ENCODE measurements at places on chromosomes 6 and 20. TPM values are rescaled to one million over a fixed set of nuclear protein-coding genes. Genes with fewer than 3 reads are reported as not detected.

MUC22 gene
- not detected for total RNA-seq

ENPP1 gene
- total RNA-seq: 2.8 TPM

CLPSL2 gene
- not detected for total RNA-seq

GPSM3 gene
- total RNA-seq: 3.4 TPM

ZSWIM3 gene
- 5.8 TPM for total RNA-seq

MYT1 gene
- not detected for total RNA-seq

TAAR2 gene
- total RNA-seq: not detected

TP53TG5 gene
- total RNA-seq: not detected

TBXT gene
- not detected for total RNA-seq

FAM162B gene
- not detected for total RNA-seq

OR2H1 gene
- total RNA-seq: not detected

SLC4A11 gene
- 2.1 TPM for total RNA-seq

LTA gene
- total RNA-seq: not detected

SOD2 gene
- 32.6 TPM for total RNA-seq

SLC2A4RG gene
- 166 TPM for total RNA-seq

ATP6V1G2 gene
- total RNA-seq: 0.64 TPM

TRIM26 gene
- 73.6 TPM for total RNA-seq

RAET1E gene
- not detected for total RNA-seq

PRSS16 gene
- 14.3 TPM for total RNA-seq

IL17F gene
- total RNA-seq: not detected

RRAGD gene
- 6.5 TPM for total RNA-seq

MDFI gene
- 0.35 TPM for total RNA-seq

HDGFL1 gene
- not detected for total RNA-seq

ATRN gene
- 9.0 TPM for total RNA-seq

HACE1 gene
- total RNA-seq: 33.9 TPM

ADGRF5 gene
- not detected for total RNA-seq

PRDM13 gene
- total RNA-seq: 1.9 TPM

ZKSCAN4 gene
- 16.9 TPM for total RNA-seq

SPTLC3 gene
- total RNA-seq: 8.3 TPM

SPATA25 gene
- total RNA-seq: 0.43 TPM

MMP24 gene
- 17.1 TPM for total RNA-seq
